IMR-90 (cell line): ENCODE measurements at places on chromosomes 12 and 14. TPM values are rescaled to one million over a fixed set of nuclear protein-coding genes. Genes with fewer than 3 reads are reported as not detected.

CIPC gene
- 5.6 and 6.6 TPM in 2 replicates for polyA plus RNA-seq

- DNase-seq = no peak
Observed at GRCh38 chr14:22463763-22464173, 125.3 kb downstream of the DAD1 start.

DNA sequence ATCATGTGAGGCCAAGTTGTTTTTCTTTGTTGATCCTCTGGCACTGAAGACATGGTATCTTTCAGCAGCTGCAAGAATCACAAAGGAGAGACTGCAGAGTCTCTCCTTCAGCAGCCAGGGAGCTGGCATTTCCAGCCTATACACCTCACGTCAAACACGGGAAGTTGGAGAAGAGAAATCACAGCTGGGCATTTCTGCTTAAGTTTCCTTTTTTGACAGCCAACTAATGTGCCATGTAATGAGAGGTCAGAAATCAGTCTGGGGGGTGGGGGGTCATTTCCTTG, 28.3 kb downstream of the PHLDA1 start:
- DNase-seq = no peak

DNA sequence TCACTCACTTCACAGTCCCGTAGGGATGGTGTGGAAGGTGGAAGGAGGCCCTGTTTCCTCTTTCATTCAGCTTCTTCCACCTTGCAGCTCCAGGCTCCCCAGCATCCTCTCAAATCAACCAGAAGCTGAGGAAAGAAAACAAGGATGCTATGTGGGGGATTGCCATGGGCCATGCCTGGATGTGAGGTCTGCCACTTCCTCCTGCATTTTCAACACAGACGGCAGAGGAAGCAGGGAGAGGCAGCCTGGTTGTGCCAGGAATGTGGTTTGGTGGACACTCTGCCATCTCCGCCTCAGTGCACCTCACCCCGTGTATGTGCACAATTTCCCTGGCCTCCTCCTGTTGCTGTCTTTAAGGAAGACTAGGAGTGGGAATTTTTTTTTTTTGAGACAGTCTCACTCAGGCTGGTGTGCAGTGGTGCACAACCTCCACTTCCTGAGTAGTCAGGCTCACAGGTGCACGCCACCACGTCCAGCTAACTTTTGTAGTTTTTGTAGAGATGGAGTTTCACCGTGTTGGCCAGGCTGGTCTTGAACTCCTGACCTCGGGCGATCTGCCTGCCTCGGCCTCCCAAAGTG, 99.2 kb downstream of the SLC15A4 start:
- no peak for DNase-seq
